ENCODE measurements at places on chromosomes 2 and 18.

DNA sequence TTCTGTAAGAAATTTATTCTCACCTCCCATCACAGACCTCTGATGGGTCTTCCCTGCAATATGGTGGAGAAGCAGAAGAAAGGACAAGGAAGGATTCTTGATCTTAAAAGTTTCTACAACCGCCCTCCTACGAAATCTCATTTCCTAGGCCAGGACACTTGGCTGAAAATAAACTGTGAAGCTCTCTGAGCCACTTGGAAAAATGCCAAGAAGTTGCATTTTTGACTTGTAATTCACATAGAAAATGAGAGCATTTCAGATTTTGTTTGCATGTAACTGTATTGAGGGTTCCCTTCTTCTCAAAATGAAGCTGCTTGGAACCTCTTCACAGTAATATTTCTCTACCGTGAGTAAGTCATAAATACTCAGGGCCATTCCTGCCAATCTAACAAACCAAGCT lies 458.3 kb upstream of the SLC14A2 start:
- DNase-seq, result no peak

- no peak for DNase-seq
Observed at GRCh38 chr2:21866316-21866715, 742.5 kb downstream of the TDRD15 start.

GRCh38 chr2:241926541-241927311 lies 57.2 kb downstream of the RTP5 start:
- no peak for DNase-seq

DNA sequence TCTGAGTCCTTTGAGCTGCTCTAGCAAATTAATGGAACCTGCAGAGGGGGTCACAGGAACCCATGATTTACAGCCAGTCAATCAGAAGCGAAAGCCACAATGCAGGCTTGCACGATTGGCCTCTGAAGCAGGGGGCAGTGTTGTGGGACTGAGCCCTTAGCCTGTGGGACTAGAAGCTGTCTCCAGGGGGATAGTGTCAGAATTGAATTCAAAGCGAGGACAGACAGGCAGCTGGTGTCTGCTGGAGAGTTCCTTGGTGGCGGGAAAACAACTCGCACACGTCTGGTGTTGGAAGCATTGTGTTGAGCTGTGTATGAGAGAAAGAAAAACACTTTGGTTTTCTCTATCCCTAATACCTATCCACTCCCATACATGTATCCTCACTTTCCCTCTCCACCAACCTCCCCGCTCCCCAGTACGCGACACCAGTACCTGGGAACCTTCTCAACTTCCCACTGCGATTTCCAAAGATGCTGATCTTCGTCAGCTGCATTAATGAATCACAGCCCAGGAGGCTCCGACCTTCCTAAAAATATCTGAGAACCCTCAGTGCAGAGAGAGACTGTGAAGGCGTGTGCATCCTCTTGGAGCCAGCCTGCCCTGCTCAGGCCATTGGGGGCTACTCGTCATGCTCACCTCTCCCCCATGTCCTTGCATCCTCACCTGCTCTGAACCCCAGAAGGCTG lies 88.2 kb downstream of the HS1BP3 start:
- no peak for DNase-seq

GRCh38 chr2:45964223-45964841 lies 312.9 kb downstream of the PRKCE start:
- no peak for DNase-seq

- DNase-seq, result no peak
Observed at GRCh38 chr18:22210311-22210754, 40.9 kb downstream of the GATA6 start.

GRCh38 chr18:32803568-32803967 lies 30.7 kb upstream of the KLHL14 start:
- DNase-seq, result no peak

DNA sequence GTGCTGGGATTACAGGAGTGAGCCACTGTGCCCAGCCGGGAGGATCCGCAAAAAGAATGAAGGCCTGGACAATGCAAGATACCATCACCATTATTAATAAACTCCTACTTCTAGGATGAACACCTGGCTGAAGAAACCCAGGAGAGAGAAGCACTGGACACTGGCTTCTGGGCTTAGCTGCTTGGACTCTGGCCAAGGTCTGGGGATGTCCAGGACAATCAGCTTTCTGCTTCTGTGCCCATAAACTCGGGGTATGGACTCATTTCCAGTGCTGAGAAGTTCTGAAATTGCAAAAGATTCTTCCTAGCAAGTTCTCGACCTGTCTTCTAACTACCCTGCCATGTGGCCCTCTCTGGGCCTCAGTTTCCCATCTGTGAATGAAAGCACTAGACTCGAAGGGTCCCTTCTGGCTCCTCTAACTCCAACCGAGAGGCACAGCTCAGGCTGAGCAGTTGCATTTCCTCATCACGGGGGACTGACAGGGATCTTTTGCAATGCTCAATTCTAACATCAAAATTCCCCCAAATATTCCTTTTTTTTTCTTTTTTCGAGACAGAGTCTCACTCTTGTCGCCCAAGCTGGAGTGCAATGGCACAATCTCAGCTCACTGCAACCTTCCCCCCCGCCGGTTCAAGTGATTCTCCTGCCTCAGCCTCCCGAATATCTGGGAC lies 2.4 kb upstream of the SH2D6 start:
- DNase-seq, result no peak

GRCh38 chr18:64409511-64409910 lies 260.6 kb upstream of the LINC00305 start:
- DNase-seq, result no peak

DNA sequence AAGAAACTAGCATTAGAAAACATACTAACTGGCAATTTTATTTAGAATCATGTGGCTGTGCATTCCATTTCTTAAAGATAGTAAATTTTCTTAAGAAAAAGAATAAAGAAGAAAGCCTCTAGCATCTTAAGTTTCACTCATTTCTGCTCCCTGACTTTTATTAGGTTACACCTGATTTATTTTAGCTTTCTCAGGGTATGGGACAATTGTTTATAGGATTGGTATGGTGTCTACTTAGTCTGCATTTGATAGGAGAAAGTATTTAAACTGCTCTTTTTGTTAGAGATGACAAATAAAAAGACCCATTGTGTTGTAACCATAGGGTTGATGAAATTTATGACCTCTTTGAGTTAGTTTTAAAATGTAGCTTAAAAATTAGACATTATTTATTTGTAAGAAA lies 115.2 kb downstream of the PTPRM start:
- DNase-seq, result no peak

Data from stimulated activated CD4-positive, alpha-beta T cell treated with anti-CD3 and anti-CD28 coated beads, Interleukin-4, amount 100 ng/mL, for 1 hour (primary cell).